Activated CD8-positive, alpha-beta T cell treated with anti-CD3 and anti-CD28 coated beads for 36 hours (primary cell): ENCODE measurements at places on chromosomes 4 and X. TPM values are rescaled to one million over a fixed set of nuclear protein-coding genes. Genes with fewer than 3 reads are reported as not detected.

Gene ETNPPL
- total RNA-seq = not detected

DNA sequence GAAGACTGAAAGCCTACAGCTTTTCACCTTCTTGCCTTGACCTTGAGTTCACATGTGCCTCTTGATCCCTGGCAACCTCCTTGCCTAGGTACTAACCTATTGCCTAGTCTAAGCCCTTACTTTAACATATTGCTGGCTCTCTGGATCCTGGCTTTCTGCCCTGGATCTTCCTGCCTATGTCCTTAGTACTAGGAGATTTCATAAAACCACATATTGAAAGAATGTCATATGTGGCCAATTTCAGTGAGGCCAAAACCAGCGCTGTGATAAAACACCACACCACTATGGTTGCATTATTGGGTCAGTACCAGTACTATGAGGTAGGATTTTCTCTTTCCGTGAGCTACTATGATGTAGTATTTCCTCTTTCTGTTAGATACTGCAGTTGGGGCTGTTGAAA, 80.4 kb downstream of the CT47B1 start:
- no peak for DNase-seq
- no peak overlapping the region for H3K4me3 ChIP-seq
- no peak overlapping the region for H3K27ac ChIP-seq
- peaks cover 28% of the 10 kb centered on the region for H3K4me1 ChIP-seq
- H3K36me3 ChIP-seq = no peaks in the 10 kb centered on the region

- H3K36me3 ChIP-seq = no peaks in the 10 kb centered on the region
- no peak overlapping the region for H3K4me3 ChIP-seq
- no peak overlapping the region for H3K27ac ChIP-seq
- DNase-seq = no peak
These were observed 6.4 kb upstream of the SMIM9 start for GRCh38 chrX:154840856-154841255.

DNA sequence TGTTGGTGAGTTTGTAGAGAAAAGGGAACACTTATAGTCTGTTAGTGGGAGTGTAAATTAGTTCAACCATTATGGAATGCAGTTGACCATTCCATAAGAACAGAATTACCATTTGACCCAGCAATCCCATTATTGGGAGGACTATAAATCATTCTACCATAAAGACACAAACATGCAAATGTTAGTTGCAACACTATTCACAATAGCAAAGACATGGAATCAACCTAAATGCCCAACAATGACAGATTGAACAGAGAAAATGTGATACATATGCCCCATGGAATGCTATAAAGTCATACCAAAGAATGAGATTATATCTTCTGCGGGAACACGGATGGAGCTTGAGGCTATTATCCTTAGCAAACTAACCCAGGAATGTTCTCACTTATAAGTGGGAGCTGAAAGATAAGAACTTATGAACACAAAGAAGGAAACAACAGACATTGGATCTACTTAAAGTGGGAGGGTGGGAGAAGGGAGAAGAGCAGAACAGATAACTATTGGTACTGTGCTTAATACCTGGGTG, 1819.2 kb upstream of the ADGRL3 start:
- H3K27me3 ChIP-seq = no peaks in the 10 kb centered on the region
- H3K4me3 ChIP-seq = no peak overlapping the region
- no peak overlapping the region for H3K27ac ChIP-seq
- no peak for DNase-seq
- no peaks in the 10 kb centered on the region for H3K4me1 ChIP-seq
- H3K36me3 ChIP-seq = no peaks in the 10 kb centered on the region
